Right ventricle myocardium inferior (tissue), 1 donor: ENCODE measurements at places on chromosomes 3 and 15.

GRCh38 chr3:61714225-61714624 is 152.9 kb downstream of the PTPRG start:
- DNase-seq = no peak

DNA sequence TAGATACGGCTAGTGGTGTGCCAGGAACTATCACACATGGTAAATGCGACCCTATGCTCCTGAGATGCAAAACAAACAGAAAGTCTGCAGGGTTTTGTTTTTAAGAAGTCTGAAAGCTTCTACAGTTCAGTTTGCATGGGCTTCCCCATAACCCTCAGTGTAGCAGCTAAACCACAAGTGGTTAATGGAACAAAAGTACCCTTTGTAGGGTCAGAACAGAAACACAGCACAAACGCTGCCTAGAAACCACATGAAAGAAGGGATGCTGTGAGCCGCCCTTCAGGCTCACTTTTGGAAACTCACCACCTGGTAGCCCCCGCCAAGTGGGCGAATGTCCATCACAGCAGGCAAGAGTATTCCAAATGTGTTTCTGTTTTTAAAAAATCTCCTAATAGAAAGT is 46.2 kb downstream of the CTDSPL start:
- no peak for DNase-seq

GRCh38 chr3:49300595-49300994 is 23.6 kb upstream of the C3orf62 start:
- no peak for DNase-seq

DNA sequence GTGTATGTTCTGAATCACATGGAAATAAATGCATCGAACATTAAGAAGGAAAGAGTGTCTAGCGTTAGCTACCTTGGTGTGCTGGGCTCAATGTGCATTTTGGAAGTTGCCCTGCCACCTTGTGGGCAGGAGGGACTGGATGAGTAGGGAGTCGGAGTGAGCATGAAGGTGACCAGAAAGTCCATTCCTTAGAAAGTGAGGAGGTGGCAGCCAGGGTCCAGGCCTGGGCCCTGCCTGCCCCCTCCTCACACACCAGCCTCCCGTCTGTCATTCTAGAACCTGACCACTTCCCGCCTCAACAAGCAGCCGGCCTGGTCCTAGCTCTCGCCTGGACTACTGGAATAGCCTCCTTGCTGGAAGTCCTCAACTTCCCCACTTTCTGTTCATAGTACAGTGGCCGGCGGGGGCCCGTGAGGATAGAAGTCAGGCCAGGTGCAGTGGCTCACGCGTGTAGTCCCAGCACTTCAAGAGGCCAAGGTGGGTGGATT is 10.2 kb upstream of the GATA2 start:
- no peak for DNase-seq

DNA sequence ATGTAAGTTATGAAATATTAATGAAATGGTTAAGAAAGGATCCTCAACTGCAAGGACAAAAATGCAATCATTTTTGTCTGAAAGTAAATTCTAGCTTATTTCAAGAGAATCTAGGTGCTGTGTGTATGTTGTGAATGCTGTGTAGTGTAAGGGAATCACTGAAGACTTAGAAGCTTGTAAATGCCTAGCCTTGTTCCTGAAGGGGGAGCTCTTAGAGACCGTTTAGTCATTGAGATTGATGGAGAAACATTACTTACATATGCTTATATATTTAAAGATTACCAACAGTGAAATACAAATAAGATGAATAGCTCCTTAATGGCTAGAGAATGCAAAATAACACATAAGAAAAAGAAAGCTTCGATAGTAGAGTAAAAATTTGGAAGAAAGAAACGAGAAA is 67.9 kb downstream of the CNTN4 start:
- DNase-seq = no peak
